Cortex of kidney (tissue), 1 donor: ENCODE measurements at places on chromosomes 2 and 18.

- no peak for DNase-seq
Measured at GRCh38 chr2:222710736-222711135, 39.3 kb downstream of the MOGAT1 start.

- no peak for DNase-seq
Measured at GRCh38 chr2:196914867-196915460, 11.5 kb downstream of the PGAP1 start.

GRCh38 chr2:127586746-127587295 is 51.3 kb downstream of the MYO7B start:
- DNase-seq = no peak

GRCh38 chr18:59464486-59464885 is 105.4 kb upstream of the LMAN1 start:
- DNase-seq = no peak

GRCh38 chr2:23624378-23624777 is 239.4 kb downstream of the KLHL29 start:
- DNase-seq = no peak

- no peak for DNase-seq
Measured at GRCh38 chr2:226031647-226032501, 632.4 kb downstream of the NYAP2 start.

DNA sequence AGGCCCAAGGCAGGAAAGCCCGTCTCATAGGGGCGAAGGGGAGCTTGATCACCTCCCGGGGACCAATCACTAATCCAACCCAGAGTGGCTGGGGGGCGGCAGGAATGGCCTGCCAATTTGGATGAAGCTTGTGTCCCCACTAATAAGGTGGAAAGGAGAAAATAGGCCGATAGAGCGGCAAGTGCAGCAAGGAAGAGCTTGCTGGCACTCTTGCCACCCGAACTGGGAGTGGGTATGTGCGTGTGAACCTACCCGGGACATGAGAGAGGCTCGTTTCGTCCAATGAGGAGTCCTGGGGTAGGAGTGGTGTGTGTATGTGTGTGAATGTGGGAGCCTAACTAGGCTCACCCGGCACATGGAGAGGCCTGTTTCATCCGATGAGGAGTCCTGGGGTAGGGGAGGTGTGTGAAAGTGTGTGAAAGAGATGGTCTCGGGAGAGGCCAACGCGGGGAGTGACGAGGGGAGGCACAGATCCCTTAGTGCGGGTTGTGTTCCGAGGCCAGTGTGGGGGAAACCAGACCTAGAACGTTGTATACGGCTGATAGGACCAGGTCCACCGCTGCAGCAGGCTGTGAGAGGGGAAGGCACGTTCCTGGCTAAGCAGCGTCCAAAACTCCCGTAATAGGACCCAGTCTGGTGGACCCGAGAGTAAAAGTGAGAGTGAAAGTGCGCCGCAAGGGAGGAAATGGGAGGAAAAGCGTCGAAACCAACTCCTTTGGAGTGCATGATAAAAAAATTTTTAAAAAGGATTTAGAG is 47.1 kb upstream of the SELENOI start:
- no peak for DNase-seq

- no peak for DNase-seq
Measured at GRCh38 chr2:176094349-176094748, 1.8 kb downstream of the HOXD13 start.

DNA sequence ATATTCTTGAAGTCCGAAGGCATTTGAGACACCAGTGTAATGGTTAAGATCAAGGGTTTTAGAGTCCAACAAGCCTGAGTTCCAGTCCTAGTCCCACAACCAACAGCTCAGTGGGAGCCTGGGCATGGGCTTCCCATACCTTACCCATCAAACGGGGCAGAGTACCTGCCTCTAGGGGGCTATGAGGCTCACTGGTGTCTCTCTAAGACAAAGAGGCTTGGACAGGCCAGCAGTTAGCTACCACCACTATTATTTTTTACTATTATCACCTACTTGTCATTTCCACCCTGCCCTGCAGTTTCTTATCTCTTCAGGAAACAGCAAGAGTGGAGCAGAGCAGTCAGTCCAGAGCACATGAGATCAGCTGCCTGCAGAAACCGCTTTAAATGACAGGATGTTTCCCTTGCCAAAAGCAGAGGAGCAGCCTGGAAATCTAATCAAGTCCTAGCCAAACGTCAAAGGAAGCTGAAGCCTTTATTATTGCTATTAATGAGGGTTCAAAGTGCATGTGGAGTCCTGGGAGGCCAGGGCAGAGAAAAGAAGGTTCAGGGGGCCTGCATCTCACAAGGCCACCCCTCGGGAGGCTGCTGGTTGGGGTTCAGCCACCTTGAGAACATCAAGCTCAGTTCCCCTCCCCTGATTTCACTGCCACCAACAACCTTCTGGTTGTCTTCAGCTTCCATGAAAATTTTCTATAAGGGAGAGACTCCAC is 66.6 kb downstream of the STPG4 start:
- no peak for DNase-seq

- DNase-seq = no peak
Measured at GRCh38 chr2:60555783-60556139, 2.3 kb upstream of the BCL11A start.

DNA sequence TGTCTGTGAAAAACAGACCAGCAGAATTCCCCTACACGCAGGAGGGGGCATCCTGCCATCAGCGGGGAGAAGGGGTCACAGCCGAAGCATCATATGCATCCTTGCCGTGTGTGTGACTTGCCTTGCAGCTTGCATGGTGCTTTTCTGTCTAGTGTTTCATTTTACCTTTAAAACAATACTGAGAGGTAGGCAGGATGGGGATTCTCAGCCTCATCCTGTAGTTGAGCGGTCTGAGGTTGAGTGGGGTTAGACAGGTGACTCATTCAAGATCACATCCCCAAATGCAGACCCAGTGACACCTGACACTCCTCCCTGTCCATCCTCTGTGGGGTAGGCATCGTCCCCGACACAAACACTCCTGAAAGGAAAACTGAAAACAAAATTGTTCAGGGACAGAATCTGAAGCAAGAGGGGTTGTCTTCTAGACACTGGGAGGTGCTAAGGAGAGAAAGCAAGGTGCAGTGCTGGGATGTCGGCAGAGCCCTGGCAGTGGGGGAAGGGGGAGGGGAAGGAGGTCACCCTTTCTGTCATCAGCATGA is 7.9 kb downstream of the ARL4C start:
- DNase-seq = no peak

DNA sequence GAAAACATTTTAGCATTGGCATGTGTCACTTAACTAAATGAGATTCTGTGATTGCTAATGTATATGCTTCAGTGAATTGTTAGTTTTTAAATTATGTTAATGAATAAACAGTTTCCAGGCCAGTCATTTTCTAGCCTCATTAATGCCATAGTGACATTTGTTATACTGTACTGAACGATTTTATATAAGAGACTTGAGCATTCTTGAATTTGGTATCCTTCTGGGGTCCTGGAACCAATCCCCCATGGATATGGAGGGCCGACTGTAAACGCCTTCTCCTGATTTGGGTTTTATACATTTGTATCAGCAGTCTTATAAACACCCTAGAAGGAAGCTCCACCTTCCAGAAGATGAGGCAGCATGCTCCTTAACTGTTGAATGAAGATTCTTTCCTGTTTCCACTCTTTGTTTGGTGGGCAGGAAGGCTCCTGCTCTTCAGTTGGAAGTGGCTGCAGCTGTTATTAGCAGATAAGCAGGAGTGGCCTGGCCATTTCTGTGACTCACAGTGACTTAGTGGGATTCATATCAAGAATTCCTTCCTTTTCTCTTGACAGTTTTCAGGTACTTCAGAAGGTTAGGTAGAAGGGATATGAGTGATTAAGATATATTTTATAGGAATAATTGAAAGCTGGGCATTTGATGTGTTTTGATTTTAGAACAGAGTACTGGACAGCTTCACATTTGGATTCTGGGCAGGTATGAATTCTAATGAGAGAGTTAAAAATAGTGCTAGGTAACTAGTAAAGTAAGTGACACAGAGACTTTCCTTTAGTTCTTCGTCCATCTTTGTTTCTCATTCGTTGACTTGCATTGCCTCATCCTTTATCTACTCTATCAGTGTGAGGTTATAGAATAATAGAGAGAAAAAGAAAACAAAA is 124.9 kb downstream of the PLCL1 start:
- DNase-seq = no peak

DNA sequence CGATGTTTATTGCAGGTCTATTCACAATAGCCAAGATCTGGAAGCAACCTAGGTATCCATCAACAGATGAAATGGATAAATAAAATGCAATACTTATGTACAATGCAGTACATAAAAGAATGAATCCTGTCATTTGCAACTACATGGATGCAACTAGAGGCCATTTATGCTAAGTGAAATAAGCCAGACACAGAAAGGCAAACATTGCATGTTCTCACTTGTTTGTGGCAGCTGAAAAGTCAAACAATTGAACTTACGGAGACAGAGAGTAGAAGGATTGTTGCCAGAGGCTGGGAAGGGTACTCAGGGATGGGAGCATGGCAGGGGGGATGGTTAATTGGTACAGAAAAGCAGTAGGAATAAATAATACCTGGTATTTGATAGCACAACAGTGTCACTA is 563.9 kb downstream of the TMX3 start:
- DNase-seq = no peak

- DNase-seq = no peak
Measured at GRCh38 chr2:101981504-101981903, 10.3 kb upstream of the IL1R2 start.

DNA sequence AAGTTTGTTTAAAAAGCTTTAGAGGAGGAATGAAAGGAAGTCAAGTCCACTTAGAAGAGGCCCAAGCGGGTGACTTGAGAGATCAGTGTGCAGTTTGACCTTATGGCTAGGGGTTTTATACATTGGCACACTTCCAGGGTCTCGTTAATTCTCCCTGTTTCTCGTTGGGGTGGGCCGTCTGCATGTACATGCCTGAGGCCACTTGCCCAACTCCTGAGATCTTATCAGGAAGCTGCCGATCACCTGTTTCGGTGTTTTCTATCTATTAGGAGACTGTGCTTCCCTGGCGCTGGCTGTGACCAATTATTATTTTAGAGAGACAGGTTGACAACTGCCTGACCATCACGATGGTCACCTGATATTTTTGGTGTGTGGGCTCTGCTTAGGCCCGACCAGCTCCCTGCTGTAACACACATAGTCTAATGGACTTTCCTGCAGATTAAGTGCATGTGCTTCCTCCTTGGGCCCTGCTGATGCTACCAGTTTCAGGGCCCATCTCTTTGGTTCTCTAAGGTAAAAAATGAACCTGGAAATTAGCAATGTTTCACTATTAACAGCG is 31.0 kb upstream of the MSH6 start:
- DNase-seq = no peak

- no peak for DNase-seq
Measured at GRCh38 chr2:224638301-224638823, 53.2 kb upstream of the CUL3 start.

- DNase-seq = no peak
Measured at GRCh38 chr2:12175323-12175722, 428.9 kb downstream of the LPIN1 start.

- no peak for DNase-seq
Measured at GRCh38 chr2:70990216-70990615, 4.5 kb downstream of the TEX261 start.

- no peak for DNase-seq
Measured at GRCh38 chr2:196077821-196078220, 9.2 kb upstream of the DNAH7 start.

- no peak for DNase-seq
Measured at GRCh38 chr2:112253261-112253815, 1.5 kb downstream of the ZC3H8 start.

DNA sequence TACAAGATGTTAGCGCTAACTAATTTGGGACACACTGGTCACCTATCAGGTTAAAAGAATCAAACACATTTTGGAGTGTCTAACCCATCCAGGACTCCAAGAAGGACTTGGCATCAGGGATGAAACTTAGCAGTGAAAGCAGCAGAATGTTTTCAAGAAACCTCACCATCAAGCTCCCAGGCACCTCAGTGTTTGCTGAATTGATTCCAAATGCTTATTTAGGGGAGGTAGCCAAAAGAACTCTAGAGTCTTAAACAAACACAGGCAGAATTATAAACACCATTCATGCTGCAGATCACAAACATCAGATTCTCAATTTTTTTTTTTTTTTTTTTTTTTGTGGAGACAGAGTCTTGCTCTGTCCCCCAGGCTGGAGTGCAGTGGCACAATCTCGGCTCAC is 122.8 kb upstream of the UXS1 start:
- no peak for DNase-seq

DNA sequence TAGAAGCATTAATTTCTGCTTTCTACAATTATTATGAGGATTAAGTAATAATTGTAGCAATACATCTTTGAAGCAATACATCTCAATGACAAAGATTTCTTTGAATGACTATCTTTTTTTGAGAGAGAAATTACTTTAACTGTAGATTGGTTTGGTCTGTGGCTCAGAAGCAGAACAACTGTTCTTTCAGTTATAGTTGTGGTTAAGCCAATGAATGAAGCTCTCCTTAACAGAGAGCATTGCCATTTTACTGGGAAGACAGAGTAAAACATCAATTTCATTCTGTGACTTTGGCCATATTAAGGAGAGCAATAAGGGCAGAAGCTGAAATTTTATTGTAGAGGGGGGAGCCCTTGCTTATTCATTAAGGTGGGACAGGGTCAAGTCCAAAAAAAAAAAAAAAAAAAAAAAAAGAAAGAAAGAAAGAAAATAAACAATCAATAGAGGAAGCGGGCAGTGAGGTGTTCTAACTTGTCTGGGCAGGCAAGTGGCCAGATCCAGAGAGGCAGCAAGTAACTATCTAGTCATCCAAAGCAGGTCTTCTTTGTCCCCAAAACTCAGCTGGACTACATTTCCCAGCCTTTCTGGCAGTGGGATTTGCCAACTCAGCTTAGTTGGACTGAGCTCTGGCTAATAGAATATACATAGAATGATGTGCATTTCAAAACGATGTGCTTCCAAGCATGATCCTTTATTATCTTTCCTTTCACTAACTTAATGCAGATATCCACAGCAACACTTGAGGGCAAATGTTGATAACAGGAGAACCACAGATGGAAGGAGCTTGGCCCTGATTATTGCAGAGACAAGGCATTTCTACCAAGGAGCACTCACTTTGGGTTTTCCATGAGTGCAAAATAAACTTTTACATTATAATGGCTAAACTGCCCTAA is 462.7 kb upstream of the CDH20 start:
- no peak for DNase-seq

- no peak for DNase-seq
Measured at GRCh38 chr2:180202467-180202951, 195.4 kb upstream of the CWC22 start.

- DNase-seq = no peak
Measured at GRCh38 chr2:144358979-144359541, 160.9 kb downstream of the ZEB2 start.

DNA sequence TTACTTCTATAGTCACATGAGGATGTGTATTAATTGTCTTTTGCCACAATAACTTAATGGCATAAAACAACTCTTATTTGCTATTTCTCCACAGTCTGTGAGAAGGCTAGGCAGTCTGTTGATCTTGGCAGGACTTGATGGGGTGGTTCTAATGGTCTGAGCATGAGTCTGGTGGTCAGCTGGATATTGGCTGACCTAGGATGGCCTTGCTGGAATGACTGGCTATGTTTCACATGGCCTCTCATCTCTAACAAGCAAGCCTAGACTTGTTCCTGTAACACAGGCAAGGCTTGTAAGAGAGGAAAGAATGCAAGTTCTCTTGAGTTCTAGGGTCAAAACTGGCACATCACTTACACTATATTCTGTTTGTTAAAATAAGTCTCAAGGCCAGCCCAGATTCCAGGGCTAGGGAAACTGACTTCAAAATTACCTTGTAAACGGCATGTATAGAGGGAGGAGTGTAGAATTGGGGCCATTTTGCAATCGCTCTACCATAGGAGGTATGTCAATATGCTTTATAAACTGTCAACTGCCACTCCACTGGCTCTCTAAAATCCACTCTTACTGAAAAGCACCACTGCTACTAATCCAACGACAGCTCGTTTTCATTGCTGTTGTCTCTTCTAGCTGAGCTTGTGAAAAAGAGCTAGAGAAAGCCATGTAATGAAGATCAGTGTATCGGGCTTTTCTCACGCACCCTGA is 325.0 kb upstream of the PKDCC start:
- no peak for DNase-seq
